ENCODE measurements at places on chromosomes 6 and 20. TPM values are rescaled to one million over a fixed set of nuclear protein-coding genes. Genes with fewer than 3 reads are reported as not detected.
A peak's percentile ranks its signal among the peaks of the same experiment; 100 is the strongest.

DNA sequence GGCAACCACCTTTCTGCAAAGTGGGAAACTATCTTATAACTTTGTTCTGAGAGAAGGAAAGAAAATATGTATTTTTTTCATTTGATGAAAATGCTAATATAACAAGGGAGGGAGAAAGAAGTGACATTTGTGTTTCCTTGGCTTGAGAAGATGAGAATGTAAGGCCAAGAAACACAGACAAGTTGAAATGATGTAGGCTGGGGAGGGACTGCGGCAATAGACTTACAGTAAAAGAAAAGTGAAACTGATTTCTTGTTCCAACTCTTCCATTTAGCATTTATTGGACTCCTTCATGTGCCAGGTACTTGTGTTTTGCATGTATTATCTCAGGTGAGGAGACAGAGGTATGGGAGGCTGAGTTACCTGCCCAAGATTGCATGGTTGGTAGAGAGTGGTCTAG, 130.9 kb downstream of the CARMIL1 start:
- H3K27me3 ChIP-seq: no peaks in the 10 kb centered on the region
- H3K36me3 ChIP-seq: no peaks in the 10 kb centered on the region
- H3K4me1 ChIP-seq: no peaks in the 10 kb centered on the region
- DNase-seq: no peak

GRCh38 chr6:147166360-147166944, 37.8 kb upstream of the STXBP5 start:
- no peaks in the 10 kb centered on the region for H3K27me3 ChIP-seq
- no peak for DNase-seq
- H3K27ac ChIP-seq: no peak overlapping the region
- H3K36me3 ChIP-seq: no peaks in the 10 kb centered on the region

DNA sequence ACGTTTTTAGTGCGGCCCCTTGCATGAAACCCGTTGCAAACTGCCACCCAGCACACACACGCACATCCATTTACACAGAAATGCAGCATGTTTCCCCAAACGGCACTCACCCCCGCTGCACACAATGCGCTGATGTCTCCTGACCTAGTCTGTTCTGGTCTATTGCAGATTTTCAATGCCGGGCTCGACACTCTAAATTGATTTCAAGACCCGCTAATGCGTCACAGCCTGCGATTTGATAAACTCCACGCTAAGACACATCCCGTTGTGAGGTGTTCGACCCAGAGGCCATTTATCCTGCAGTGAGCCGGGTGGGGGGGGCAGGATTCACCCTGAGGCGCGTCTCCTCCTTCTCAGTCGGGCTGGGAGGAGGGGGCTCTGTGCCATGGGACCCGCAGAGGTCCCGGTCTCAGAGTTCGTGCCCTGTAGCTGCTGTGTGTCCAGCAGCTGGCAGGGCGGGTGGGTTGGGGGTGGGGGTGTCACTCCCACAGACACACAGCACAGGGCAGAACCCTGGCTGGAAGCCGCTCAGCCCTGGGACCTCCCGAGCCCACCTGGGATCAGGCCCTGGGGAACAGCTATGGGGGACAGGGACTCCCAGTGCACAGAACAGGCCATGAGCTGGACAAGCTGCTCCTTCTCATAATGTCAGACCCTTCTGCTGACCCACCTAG, 367.9 kb downstream of the PREX1 start:
- DNase-seq: no peak
- H3K27ac ChIP-seq: no peak overlapping the region
- no peaks in the 10 kb centered on the region for H3K36me3 ChIP-seq
- no peaks in the 10 kb centered on the region for H3K4me1 ChIP-seq
- no peaks in the 10 kb centered on the region for H3K27me3 ChIP-seq
- no peak overlapping the region for H3K4me3 ChIP-seq

Gene RRAGD
- total RNA-seq: 98.0 TPM

Gene PLA2G7
- 0.26 TPM for total RNA-seq

GRCh38 chr6:40986921-40987819, 51.9 kb downstream of the UNC5CL start:
- DNase-seq: no peak
- no peak overlapping the region for H3K4me3 ChIP-seq
- no peak overlapping the region for H3K27ac ChIP-seq

- no peak for DNase-seq
- no peak overlapping the region for H3K4me3 ChIP-seq
- H3K27ac ChIP-seq: no peak overlapping the region
- H3K27me3 ChIP-seq: no peaks in the 10 kb centered on the region
Observed at GRCh38 chr6:71028877-71029252, 72.0 kb upstream of the B3GAT2 start.

DNA sequence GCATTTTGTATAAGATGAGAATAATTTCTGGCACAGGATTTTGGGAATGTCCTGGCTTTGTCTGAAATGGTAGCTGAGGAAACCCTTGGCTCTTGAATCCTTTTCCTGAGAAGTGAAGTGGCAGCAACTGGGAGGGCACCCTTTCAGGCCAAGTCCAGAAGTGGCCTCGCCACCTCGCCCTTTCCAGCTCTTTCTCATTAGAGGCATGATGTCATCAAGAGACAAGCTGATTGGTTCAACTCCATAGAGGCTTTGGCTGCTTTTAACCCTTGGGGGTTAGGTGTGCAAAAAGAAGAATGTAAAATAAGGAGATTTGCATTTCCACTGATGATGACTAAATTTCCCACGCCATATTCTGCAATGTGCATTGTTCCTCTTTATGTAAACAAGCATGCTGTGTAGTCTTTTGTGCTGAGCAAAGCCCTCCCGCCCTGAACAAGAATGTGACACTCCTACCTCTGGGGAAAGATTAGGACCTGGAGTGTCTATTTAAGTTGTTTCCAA, 116.5 kb downstream of the TCP11 start:
- peak overlapping the region; percentile 76 for H3K27ac ChIP-seq
- H3K27me3 ChIP-seq: no peaks in the 10 kb centered on the region
- H3K36me3 ChIP-seq: no peaks in the 10 kb centered on the region
- H3K4me1 ChIP-seq: peaks cover 87% of the 10 kb centered on the region
- peak; percentile 82 for DNase-seq

- H3K36me3 ChIP-seq: no peaks in the 10 kb centered on the region
- H3K27ac ChIP-seq: no peak overlapping the region
- H3K4me1 ChIP-seq: no peaks in the 10 kb centered on the region
- no peak for DNase-seq
Observed at GRCh38 chr6:108027594-108027993, 46.9 kb downstream of the OSTM1 start.

Gene ID4
- total RNA-seq: 19.0 TPM

DNA sequence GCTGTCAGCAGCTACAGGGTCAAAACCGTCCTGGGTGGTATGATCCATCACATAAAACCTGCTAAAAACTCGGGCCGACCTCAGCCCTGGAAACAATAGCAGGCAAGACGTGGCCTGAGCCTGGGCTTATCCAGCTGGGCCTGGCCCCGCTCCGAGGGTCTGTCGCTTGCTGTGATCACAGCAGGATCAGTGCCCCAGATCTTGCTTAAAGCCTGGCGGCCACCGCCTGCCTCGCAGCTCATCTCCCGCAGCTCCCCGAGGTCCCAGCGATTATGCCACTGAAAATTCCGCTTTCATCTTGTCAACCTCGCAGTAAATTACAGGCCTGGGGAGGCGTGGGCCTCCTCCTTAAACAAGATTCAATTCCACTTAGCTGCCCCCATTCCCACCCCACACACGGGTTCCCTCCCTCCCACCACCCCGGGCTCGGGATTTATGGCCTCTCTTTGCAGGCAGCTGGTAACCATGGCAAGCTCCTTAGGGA, 40.1 kb downstream of the CDH22 start:
- no peaks in the 10 kb centered on the region for H3K27me3 ChIP-seq
- no peaks in the 10 kb centered on the region for H3K36me3 ChIP-seq
- H3K4me3 ChIP-seq: no peak overlapping the region
- no peak for DNase-seq

GRCh38 chr6:141165002-141165665, 967.6 kb upstream of the GJE1 start:
- H3K4me3 ChIP-seq: no peak overlapping the region
- no peaks in the 10 kb centered on the region for H3K27me3 ChIP-seq
- no peaks in the 10 kb centered on the region for H3K36me3 ChIP-seq
- H3K27ac ChIP-seq: peak overlapping the region; percentile 82
- peaks cover 10% of the 10 kb centered on the region for H3K4me1 ChIP-seq

- H3K36me3 ChIP-seq: no peaks in the 10 kb centered on the region
- H3K27ac ChIP-seq: no peak overlapping the region
- peak; percentile 66 for DNase-seq
- H3K4me3 ChIP-seq: no peak overlapping the region
- H3K27me3 ChIP-seq: no peaks in the 10 kb centered on the region
Observed at GRCh38 chr20:58179432-58180099, 48.9 kb downstream of the ANKRD60 start.

DNA sequence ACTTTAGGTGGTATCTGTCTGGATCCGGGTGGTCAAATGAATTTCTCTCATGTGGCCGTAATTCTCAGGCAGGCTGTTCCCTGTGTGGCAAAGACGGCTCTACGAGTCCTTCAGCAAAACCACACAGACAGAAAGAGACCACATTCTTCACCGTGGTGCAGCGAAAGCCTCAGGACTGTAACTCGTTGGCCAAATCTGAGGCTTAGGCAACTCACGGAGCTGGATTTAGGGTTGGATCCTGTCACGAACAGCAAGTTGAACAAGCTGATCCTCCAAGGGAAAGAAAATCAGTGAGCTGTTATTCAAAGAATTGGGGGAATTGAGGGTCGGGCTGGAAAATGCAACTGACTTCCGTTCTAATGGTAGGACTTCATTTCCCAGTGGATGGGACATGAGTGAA, 167.4 kb downstream of the ZMYND8 start:
- no peaks in the 10 kb centered on the region for H3K4me1 ChIP-seq
- H3K27me3 ChIP-seq: no peaks in the 10 kb centered on the region
- H3K4me3 ChIP-seq: no peak overlapping the region
- H3K27ac ChIP-seq: no peak overlapping the region
- no peaks in the 10 kb centered on the region for H3K36me3 ChIP-seq
- no peak for DNase-seq

DNA sequence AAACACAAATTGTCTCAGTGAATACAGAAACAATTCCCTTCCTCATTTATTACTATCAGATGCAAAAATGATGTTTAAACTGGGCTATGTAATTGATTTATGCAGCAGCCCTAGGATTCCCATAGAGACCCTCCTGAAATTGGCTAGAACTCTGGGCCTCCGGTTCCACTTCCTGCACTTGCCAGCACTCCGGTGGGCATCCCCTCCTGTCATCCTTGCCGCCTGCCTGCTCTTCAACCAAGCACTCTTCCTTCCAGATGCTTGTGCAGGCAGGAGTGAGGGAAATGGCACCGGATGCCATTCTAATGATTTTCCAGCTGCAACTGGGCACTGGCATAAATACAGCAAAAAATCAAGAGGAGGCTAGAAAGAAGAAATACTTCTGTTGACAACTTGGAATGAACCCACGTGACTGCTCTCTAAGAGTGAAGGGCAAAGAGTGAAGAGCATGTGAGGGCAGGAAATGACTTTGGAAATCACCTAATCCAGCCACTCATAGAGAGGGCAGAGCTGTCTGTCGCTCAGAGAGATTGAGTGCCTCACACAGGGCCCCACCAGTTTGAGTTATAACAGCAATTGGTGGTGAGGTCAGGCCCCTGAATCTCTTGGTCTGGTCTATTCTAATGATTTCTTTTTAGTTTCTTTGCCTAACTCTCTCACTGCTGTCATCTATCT, 3.7 kb upstream of the NEDD9 start:
- no peaks in the 10 kb centered on the region for H3K27me3 ChIP-seq
- no peaks in the 10 kb centered on the region for H3K4me1 ChIP-seq
- H3K36me3 ChIP-seq: no peaks in the 10 kb centered on the region
- no peak overlapping the region for H3K27ac ChIP-seq
- no peak overlapping the region for H3K4me3 ChIP-seq

- no peak overlapping the region for H3K27ac ChIP-seq
- H3K4me3 ChIP-seq: no peak overlapping the region
- H3K36me3 ChIP-seq: no peaks in the 10 kb centered on the region
- no peaks in the 10 kb centered on the region for H3K4me1 ChIP-seq
Observed at GRCh38 chr6:1945235-1945832, 300.1 kb downstream of the GMDS start.

Gene ABHD16B
- total RNA-seq: not detected

Gene GTF2H4
- total RNA-seq: 4.0 TPM
